Putamen (tissue), 1 donor: ENCODE measurements at places on chromosomes 11 and 22.

- no peak for DNase-seq
Observed at GRCh38 chr11:2105511-2105910, 33.7 kb downstream of the IGF2 start.

DNA sequence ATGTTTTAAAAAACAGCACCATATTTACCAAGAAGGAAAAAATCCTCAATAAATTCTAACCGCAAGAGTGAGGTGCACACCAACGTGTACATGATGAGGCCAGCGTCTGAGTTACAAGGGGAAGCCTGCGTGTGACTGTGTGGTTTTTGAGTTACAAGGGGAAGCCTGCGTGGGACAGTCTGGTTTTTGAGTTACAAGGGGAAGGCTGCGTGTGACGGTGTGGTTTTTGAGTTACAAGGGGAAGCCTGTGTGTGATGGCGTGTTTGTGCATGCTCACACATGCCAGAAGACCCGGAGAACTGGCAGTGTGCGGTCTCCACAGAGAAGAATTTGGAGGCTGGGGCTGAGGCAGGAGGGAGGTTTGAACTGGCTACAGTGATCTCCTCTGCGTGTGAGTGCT lies 1376.4 kb downstream of the TBC1D22A start:
- no peak for DNase-seq

- DNase-seq, result no peak
Observed at GRCh38 chr22:40485813-40486667, 115.6 kb downstream of the SGSM3 start.

- no peak for DNase-seq
Observed at GRCh38 chr11:16911658-16912057, 102.6 kb downstream of the PLEKHA7 start.

- DNase-seq, result no peak
Observed at GRCh38 chr22:19108807-19109197, 13.4 kb downstream of the DGCR2 start.

DNA sequence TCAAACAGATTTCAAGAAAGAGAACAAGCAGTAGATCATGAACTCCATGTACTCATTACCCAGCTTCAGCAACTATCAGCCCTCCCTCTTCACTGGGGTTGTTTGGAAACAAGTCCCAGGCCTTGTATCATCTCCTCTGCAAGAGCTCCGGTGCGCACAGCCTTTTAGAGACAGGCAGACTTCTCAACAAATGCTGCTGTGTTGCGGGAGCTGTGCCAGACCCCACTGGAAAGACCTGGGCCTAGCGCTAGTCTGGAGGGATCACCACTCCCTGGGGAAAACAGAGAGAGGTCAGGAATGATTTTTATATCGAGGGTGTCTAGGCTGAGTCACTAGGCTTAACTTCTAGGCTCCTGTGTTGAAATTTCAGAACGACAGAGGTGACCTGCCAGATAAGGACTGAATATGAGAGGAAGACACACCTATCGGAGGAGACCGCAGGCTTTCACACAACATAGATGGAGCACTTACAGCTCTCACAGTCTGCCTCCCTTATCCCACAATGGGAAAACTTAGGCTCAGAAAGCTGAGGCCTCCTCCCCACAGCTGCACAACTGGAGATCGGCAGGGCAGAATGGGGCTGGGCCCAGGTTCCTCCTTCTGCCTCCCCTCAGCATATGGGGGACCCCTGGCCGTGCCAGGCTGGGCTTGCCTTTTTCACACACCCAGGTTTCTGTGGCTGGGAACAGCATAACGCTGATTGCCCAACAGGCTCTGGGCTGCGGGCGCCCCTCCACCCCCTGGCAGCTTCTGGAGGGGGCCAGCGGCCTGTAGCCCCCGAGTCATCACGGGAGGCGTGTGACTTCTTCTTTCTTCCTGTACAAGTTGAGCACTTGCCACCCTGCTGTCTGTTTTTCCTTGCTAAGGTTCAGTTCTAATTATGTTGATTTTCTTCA lies 86.0 kb downstream of the PKNOX2 start:
- no peak for DNase-seq
